ENCODE measurements at places on chromosomes 2 and 18.

GRCh38 chr2:8268172-8268783 lies 413.6 kb upstream of the ID2 start:
- peak; percentile 23 for DNase-seq

DNA sequence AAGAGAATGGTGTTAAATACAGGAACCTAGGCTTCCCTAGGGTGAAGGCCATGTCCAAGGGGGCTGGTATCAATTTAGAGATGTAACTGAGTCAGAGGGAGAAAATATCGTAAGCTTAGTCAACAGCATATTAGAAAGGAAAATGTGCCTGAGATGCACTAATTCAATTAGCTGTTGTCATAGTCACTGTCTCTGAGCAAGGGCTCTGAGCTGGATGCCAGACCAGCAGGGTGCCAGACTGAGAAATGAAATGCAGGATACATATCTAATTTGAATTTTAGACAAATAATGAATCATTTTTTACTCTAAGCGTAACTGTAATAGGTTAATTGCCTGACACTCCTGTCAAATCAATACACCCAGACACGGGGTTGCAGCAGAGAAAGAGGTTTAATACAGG lies 11.4 kb upstream of the SLC35F6 start:
- DNase-seq, result no peak

GRCh38 chr2:9627310-9627709 lies 3.5 kb downstream of the YWHAQ start:
- no peak for DNase-seq

DNA sequence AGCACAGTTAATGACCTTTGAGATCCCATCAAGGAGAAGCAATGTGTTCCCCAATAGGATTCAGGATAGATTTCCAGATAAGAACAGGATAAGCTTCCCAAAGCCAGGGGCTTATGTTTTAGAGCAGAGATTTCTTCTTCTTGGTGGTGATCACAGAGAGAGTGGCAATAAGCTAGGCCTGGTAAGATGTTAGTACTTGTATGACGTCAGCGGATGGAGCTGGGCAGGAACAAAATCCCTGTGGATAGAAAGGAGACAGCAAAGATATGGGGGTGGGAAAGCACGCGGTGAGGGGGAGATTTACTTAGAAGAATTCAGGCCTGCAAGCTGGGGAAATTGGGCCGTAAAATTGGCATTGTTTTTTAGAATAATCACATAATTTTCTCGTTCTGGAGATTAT lies 323.0 kb downstream of the MTX2 start:
- no peak for DNase-seq

DNA sequence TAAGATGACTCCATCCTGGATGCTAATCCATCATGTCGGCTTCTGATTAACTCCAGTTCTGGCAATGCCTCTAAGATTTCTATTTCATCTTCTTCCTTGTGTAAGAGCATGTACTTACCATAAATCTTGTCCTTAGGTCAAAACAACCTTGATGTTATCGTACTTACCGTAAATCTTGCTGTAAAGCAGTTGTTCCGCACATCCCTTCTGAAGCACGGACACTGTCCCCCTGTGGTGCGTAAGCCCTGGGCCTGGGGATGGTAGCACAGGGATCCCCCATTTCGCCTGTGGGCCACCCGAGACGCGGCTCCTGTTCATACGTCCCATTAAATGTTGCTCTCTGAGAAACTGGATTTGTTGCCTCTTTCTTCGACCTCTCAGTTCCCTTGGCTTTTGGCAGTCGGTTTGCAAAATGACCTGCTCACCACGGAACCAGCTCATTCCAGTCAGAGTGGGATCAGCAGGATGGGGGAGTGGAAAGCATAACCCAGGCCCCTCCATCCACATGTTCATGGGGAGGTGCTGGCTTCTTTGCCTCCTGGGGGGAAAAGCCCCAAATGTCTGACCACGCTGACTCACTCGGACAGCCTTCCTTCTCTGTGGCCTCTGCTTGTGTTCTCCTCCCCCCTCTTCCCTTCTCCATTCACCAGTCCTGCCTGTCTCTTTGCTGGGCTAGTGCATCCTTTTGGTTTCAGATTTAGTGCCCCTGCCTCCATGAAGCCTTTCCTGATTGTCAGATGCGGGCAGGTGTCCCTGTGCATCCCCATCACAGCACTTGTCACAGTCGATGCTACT lies 49.9 kb downstream of the RAB31 start:
- DNase-seq, result no peak

- DNase-seq, result no peak
Measured at GRCh38 chr2:14774436-14774968, 142.0 kb downstream of the LRATD1 start.

- DNase-seq, result no peak
Measured at GRCh38 chr18:1751249-1751648, 820.1 kb downstream of the METTL4 start.

GRCh38 chr2:31008561-31009114 lies 129.6 kb downstream of the GALNT14 start:
- no peak for DNase-seq

GRCh38 chr2:74414881-74415761 lies 6.3 kb downstream of the C2orf81 start:
- no peak for DNase-seq

GRCh38 chr2:101162561-101163330 lies 11.6 kb upstream of the TBC1D8 start:
- no peak for DNase-seq

- DNase-seq, result no peak
Measured at GRCh38 chr2:215979620-215980019, 33.7 kb downstream of the MREG start.

DNA sequence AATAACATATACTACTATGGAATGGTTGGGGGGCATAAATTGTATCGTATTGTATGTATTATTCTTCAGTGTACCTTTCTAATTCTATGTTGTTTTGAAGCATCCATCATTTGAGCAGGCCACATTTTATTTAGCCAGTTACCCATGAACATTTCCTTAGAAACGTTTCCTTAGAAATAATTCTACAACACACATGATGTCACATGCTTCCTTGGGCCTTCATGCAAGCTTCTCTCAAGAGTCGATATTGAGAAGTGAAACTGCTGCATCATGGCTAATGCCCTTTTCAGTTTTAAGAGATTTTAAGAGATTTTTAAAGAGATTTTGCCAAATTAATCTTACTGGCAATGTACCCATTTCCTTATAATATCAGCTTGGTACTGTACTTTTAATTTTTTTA lies 63.9 kb downstream of the ALPK2 start:
- DNase-seq, result no peak

GRCh38 chr2:47265158-47265557 lies 110.0 kb upstream of the STPG4 start:
- DNase-seq, result no peak

GRCh38 chr18:64488698-64489097 lies 339.8 kb upstream of the LINC00305 start:
- DNase-seq, result no peak

DNA sequence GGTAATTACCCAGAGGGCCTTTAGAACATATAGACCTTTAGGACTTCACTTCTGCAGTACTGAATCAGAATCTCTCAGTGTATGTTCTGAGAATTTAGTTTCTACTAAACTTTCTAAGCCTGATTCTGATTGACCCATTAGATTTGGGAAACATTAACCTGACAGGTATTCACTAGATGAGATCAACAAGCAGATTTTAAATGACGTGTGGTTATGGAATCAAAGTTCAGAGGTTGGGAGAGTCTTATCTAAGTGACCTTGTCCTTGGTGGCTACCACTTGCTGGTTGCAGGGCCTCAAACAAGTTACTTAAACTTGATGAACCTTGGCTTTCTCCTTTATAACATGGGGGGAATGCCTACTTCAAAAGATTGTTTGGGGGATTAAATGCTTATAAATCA lies 198.7 kb downstream of the PDE11A start:
- DNase-seq, result no peak

GRCh38 chr2:110166266-110166665 lies 38.5 kb downstream of the NPHP1 start:
- no peak for DNase-seq

GRCh38 chr2:168438553-168438952 lies 17.5 kb upstream of the CERS6 start:
- DNase-seq, result no peak

GRCh38 chr2:12014088-12014960 lies 267.9 kb downstream of the LPIN1 start:
- DNase-seq, result peak; percentile 34

DNA sequence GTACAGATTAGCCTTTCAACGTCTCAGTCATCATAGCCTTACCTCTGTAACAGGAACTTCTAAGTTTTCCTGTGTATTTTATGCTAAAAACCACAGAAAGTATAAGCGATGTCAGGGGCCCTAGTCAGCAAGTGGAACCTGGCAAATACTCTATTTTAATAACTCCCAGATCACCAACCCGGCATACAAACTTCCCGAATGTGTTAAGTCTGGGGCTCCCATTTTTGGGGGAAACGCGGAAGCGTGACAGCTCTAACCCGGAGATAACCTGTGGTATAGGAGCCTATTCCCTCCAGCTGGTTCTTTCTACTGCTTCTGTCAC lies 574 bp downstream of the NIFK start:
- no peak for DNase-seq

DNA sequence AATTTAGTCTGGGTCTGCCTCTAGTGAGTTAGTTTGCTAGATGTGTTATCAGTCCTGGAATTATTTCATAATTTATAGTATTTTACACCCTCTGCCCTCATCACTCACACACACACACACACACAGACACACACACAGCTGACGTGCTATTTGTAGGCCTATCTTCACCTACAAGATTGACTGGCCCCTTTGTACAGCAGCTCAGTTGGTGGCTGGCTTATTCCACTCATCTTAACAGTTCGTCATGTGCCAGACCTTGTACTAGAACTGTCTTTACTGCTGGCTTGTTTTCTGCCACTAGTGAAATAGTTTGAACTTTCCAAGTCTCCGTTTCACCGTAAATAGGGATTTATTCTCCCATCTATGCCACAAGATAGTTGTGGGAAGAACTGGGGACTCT lies 21.3 kb downstream of the CENPO start:
- DNase-seq, result no peak

DNA sequence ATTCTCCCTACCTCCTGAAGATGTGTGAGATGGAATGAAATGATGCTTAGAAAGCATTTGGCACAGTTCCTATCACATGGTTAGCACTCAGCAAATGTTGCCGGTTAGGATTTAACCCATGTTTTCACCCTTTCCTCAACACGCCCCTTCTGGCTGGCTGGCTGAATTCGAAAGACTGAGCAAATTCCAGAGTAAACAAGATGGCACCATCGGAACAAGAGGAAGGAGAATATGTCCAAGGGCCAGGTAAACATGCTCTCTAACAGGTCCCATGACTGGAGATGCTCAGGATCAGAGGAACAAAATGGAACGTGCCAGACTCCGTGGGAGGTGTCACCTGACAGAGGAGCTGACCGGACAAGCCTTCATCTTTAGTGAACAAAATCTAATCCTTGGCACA lies 145.6 kb downstream of the ANKRD44 start:
- DNase-seq, result no peak

- DNase-seq, result no peak
Measured at GRCh38 chr18:61984349-61984748, 91.5 kb upstream of the RNF152 start.

- DNase-seq, result peak; percentile 56
Measured at GRCh38 chr2:171878481-171878993, 15.5 kb downstream of the SLC25A12 start.

- DNase-seq, result no peak
Measured at GRCh38 chr18:10432781-10433180, 21.7 kb upstream of the APCDD1 start.

DNA sequence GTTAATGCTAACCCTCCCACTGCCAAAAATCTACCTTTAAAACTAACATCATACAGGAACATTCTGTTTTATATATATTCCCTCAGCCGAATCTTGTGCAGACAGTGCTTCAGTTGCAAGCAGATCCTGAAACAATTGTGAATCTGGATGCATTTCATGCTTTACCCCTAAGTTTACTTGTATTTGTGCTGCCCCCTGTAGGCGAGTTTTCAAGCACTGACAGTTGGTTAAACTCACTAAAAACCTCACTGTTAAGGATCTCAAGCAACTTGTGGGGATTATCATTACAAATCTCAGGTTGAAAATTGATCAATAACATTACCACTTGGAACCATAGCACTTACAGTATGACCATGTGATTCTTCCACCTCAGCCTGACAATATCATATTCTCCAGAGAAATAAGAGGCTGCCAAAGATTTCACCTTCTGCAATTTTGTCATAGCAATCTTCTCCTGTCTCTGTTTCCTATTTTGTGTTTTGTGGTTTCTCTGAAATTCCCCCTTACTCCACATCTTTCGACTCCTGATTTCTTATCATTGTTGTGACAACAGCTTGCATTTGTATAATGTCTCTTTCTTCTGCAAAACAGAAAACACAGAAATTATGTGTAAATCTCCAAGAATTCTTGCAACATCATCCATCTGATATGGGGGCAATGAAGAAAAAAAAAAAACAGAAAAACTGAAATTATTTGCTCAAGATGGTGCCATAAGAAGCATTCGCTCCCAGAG lies 354.6 kb upstream of the SETBP1 start:
- DNase-seq, result no peak

- no peak for DNase-seq
Measured at GRCh38 chr2:191500884-191501560, 176.9 kb upstream of the NABP1 start.

DNA sequence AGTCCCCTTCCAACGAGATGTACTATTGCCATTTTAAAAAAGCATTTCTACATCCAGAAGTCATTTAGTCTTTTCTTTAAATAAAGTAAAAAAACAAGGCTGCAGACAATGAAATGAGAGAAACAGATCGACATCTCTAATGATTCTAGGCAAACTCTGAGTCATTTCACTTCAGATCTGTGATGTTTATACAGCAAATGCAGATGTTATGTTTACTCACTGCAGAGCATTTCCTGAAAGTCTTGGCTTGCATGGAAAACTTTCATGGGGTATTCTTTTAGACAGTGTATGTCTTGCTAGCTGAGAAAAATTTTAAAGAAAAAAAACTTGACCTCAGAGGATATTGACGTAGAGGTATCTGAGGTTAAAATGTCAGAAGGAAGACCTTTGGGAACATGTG lies 797.4 kb downstream of the CNTNAP5 start:
- no peak for DNase-seq

- no peak for DNase-seq
Measured at GRCh38 chr2:239443666-239444567, 43.1 kb upstream of the HDAC4 start.

All from gastrocnemius medialis (tissue), 4 donors.